T follicular helper cell (primary cell): ENCODE measurements at places on chromosomes 3 and 15.

- DNase-seq = no peak
Measured at GRCh38 chr3:182118066-182118465, 406.3 kb downstream of the SOX2 start.

- no peak for DNase-seq
Measured at GRCh38 chr3:131009698-131010097, 16.9 kb downstream of the ASTE1 start.

DNA sequence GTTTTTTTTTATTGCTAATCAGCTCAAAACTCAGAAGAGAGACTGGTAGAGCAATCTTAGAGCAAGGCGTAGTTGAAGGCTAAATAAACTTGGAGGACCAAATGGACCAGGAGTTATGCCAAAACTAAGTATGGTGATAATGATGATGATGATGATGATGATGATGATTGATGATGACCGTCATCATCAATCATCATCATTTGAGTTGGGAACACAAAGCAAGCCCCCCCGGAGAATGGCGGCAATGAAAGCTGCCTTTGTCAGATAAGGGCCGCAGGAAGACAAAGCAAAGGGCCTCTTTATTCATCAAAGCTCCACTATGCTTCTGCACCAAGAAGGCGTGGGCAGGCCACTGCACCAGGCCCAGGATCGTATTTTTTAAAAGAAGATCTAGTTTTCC lies 82.1 kb upstream of the RAD18 start:
- DNase-seq = no peak

- no peak for DNase-seq
Measured at GRCh38 chr3:194711913-194712312, 26.2 kb downstream of the FAM43A start.

- no peak for DNase-seq
Measured at GRCh38 chr15:93997071-93997658, 234.2 kb upstream of the MCTP2 start.

GRCh38 chr15:43880406-43881194 lies 53.8 kb downstream of the WDR76 start:
- no peak for DNase-seq

- no peak for DNase-seq
Measured at GRCh38 chr3:47896736-47897135, 93.8 kb downstream of the DHX30 start.

DNA sequence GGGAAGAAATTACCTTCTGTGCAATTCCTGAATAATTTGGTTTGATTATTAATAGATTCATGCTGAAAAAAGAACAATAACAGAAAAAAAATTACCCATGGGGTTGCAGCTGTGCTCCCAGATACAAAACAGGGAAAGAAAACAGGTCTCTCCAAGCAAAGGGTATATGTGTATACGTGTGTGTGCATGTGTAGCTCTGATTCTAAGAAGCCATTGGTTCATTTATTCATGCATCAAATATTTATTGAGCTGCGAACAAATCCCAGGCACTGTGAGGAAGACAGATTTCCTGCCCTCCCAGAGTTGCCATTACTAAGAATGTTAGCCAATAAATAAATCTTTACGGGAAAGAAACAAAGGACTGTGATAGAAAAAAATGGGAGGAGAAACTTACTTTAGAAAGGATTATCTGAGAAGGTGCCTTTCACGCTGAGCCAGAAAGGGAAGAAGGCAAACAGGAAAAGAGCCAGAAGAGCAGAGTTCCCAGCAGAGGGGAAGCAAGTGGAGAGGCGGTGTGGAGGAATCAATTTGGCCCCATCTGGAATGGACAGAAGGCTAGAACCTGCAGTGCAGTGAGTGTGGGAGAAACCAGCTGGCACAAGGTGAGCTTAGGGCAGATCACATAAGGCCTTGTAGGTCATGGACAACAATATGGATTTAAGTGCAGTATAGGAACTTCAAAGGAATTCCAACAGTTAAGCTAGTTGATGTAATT lies 20.7 kb downstream of the CHL1 start:
- no peak for DNase-seq

DNA sequence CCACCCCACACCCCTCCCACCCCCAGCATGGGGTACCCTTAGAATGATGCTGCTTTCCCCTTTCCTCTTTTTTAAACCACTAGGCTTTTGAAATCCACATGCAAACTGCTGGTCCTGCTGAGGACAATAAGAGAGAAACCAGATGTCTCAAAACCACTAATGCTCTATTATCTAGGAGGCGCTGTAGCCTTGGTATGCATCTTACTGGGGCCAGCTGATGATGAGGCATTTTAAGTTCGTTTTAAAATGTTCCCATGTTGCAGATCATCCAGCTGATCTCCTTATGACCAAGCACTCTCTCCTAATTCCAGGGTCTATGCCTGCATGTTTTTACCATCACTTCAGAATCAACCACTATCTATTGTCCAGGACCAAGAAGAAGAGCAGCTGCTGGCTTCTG lies 1.3 kb downstream of the NME9 start:
- DNase-seq = no peak

DNA sequence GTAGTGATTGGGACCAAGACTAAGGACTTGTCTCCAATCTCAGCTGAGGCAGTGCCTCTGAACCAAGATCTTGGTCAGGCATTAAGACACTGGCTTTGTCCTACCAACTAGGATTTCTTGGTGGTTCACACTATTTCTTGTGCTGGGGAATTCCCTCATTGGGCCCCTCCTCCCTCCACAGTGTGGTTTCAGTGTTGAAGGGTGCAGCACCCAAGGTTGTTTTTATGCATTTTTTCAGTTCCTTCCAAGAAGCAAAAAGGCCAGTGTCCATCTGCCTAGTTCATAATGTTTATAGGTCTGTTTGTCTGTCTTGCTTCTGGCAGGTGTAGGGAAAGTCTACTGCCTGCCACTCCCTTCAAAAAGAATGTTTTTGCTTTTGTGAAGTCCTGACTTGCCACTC lies 10.6 kb upstream of the ITPKA start:
- no peak for DNase-seq

- DNase-seq = no peak
Measured at GRCh38 chr15:38041576-38041975, 107.1 kb downstream of the TMCO5A start.

DNA sequence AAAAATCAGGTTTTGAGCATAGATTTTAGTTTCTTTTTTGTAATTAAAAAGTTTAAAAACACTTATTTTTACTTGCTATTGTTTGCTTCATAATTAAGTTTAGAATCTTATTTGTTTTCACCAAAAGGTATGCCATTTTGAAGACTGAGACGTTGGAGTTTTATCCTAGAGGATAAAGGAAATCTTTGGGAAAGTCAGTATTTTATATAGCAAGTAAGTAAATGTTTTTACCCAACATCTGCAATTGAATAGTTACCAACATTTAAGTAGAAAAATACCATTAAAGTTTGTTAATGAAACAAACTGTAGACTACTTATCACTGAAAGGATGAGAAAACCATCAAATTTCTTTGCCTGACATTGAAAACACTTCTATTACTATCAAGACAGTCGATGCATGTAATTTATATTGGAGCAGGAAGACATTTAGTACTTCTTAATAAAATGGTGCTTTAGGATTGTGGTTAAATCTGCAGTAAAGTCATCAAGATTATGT lies 14.0 kb upstream of the CHD2 start:
- no peak for DNase-seq

- no peak for DNase-seq
Measured at GRCh38 chr3:190825386-190826016, 37.0 kb downstream of the GMNC start.

GRCh38 chr3:142808103-142808917 lies 80.6 kb downstream of the PCOLCE2 start:
- no peak for DNase-seq

- no peak for DNase-seq
Measured at GRCh38 chr3:152474585-152474984, 205.9 kb downstream of the MBNL1 start.

DNA sequence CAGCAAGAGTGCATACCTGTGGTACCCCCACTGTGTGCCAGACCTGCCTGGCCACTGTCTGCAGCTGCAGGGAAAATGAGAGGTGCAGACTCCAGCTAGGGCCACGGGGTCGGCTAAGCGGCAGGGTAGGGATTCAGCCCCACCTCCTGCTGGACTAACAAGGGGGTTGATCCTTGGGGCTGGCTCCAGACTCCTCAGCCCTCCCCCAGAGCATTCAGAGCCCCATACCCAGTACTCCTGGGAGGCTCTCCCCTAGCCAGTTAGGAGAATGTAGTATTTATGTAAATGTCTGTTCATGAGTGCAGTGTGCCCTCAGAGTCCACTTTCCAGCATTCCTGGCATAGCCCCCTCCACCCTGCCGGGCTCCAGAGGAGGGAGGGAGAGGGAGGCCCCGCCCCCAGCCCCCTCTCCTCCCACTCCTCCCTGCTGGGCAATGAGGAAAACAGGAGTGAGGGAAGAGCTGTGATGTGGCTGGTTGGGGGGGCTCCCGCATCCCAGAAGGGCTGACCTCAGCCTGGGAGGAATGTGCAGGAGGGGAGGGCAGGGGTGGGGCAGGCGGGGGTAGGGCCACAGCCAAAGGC lies 4.5 kb upstream of the SEMA3B start:
- DNase-seq = no peak

GRCh38 chr15:40281057-40281800 lies 1.6 kb downstream of the ANKRD63 start:
- DNase-seq = no peak

DNA sequence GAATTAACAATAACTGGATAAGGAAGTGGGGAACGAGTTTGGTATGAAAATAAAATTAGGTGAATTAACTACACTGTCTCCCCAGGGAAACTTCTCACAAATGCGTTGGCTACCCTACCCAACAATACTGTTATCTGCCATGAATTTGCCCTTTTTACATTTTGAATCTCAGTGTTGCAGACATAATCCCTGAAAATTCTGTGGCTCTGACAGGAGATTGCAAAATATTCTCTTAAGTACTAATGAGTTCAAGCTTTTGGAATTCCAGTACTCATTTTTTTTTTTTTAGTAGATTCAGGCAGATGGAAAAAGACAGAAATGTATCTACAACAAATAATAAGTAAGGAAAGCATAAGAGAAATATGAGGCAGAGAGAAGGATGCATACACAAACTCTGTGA lies 332.6 kb downstream of the LSAMP start:
- no peak for DNase-seq

DNA sequence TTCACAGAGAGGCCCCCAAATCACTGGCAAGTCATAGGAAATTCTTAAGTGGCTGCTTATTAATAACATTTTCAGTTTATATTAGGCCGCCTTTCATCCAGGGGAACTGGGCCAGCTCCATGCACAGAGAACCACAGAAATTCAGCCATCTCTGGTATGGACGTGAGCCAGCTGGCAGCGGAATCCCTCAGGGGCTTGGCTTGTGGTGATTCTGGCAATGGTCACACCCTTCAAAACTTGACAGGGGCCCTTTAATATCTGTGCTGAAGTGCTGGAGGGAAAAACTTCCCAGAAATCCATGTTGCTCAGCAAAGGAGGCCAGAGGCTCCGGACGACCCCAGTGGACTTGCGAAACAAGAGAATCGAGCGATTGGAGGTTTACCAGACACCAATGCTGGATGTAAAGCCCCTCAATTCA lies 11.3 kb downstream of the PRICKLE2 start:
- DNase-seq = no peak

- no peak for DNase-seq
Measured at GRCh38 chr3:17431004-17431403, 311.4 kb downstream of the TBC1D5 start.

- no peak for DNase-seq
Measured at GRCh38 chr15:80507638-80508316, 103.6 kb downstream of the ARNT2 start.

DNA sequence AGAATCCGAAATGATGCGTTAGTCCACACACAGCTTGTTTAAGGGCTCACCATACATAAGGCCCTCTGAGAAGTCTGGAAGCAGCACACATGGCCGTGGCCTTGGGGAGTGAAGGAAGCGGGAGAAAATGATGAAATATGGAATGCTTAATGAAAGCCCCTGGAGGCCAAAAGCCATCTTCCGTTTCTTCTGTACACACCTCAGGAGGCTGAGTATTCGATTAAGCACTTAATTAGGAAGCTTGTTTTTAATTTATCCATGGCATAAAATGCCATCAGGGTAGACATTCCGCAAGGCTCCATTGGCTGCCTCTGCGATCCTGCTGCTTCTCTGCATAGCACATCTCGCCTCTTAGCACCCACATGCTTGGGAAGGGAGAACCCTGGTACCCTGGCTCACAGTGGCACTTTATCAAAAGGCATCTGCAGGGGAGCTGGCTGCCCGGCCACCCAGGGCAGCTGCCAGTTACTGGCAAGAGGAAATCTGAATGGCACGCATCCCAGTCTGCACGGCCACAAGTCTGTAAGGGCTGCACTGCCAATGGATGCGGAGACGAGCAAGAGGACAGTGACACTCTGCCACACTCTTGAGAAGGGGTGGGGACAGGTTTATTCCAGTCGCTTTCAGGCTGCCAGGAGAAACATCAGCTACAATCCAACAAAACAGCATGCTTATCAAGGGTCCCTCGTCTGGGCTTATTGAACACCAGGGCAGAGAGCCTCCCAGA lies 356.2 kb downstream of the OCA2 start:
- no peak for DNase-seq

GRCh38 chr3:69420781-69421520 lies 35.1 kb upstream of the FRMD4B start:
- no peak for DNase-seq

DNA sequence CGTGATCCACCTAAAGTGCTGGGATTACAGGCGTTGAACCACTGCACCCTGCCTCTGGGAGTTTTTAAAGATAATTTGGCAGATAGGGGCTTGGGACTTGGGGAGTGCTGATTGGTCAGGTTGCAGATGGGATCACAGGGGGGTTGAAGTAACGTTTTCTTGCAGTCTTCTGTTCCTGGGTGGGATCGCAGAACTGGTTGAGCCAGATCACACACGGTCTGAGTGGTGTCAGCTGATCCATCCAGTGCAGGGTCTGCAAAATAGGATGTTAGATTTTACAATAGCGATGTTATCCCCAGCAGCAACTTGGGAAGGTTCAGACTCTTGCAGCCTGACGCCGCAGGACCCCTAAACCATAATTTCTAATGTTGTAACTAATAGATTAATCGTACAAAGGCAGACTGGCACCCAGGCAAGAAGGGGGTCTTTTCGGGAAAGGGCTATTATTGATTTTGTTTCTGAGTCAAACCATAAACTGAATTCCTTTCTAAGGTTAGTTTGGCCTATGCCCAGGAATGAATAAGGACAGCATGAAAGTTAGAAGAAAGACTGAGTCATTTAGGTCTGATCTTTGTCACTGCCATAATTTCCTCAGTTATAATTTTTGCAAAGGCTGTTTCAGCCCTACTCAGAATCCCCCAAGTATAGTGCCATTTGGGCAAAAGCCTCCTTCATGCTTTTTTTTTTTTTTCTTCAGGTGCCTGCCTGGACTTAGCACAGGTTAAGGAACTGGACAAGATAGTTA lies 1.5 kb upstream of the CA12 start:
- no peak for DNase-seq

- DNase-seq = no peak
Measured at GRCh38 chr3:97230486-97230885, 416.1 kb downstream of the EPHA6 start.

GRCh38 chr3:58459160-58459559 lies 25.5 kb upstream of the PDHB start:
- no peak for DNase-seq

GRCh38 chr15:95215017-95215416 lies 983.7 kb downstream of the MCTP2 start:
- DNase-seq = no peak

- no peak for DNase-seq
Measured at GRCh38 chr3:141853081-141853601, 23.3 kb upstream of the ATP1B3 start.
